ENCODE measurements at places on chromosomes 5 and 9.

GRCh38 chr5:81171769-81172168, 61.4 kb upstream of the CKMT2 start:
- DNase-seq = no peak

- DNase-seq = no peak
These were observed 845.6 kb upstream of the CDH6 start for GRCh38 chr5:30347858-30348257.

- DNase-seq = no peak
These were observed 65.3 kb downstream of the CSNK1A1 start for GRCh38 chr5:149485655-149486615.

DNA sequence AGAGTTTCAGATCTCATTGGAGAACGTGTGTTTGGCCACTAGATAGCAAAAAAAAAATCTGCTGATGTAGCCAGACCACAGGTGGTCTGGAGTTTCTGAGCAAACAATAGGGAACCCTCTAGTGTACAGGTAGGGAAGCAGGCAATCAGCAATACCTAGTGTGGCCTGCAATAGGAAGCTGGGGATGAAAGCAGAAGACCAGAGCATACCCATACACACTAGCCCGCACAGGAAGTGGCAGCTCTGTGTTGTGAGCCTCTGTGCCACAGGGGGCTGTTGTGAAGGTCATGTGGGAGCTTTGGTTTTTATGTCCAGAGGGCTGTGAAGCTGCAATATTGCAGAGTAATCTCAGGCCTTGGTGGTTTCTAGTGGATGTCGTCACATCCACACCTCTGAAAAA, 81.2 kb downstream of the MTAP start:
- DNase-seq = no peak

All from NCI-H2107 (cell line).